ENCODE measurements at places on chromosomes 11 and 22.

- no peak for DNase-seq
Measured at GRCh38 chr22:29801796-29802195, 34.6 kb downstream of the UQCR10 start.

GRCh38 chr11:95762534-95762933, 27.0 kb downstream of the FAM76B start:
- DNase-seq: no peak

DNA sequence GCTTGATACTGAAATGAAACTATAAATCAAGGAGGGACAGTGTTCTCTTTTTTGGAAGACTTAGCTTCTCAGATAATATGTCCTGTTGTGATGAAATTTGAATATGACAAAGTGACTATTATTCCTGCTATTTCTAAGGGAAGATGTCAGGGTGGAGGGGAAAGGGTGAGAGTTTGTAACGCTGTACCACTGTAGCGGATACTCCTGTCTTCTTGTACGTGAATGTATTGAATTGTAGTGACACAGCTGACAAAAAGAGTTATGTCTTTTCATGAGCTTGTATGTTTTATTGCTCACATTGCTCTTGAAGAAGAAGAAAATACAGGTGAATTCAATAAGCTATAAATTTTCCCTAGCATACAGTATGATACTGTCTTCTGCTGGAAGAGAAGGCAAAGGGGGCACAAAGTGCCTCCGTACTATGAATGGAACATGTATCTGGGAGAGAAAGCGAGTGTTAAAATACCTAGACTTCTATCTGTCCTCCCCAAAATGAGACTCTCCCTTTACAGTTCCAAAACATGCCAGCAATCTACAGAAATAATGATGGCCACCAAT, 538.5 kb upstream of the LRRC4C start:
- no peak for DNase-seq

GRCh38 chr11:126344141-126345080, 11.1 kb upstream of the ST3GAL4 start:
- no peak for DNase-seq

DNA sequence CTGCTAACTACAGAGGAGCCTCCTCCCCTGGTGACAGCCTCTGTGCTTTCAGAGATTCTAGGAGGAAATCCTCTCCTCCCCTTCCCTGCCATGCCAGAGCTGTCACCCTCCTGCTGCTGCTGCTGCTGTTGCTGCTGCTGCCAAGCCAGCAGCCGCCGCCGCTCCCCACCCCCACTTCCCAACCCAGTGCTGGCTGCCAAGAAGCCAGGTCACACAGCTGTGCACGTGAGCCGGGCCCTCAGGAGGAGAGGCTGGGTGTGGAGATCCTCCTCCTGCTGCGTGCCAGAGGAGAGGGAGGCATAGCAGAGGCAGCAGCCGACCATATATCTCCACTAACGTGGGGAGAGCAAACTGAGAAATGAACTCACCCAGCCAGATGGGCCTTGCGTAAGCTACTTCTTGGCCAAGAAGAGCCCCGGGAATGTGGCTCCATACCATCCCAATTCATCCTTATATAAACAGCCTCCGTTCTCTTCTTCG, 12.4 kb downstream of the CRY2 start:
- no peak for DNase-seq

- no peak for DNase-seq
Measured at GRCh38 chr11:15738931-15739330, 617.4 kb downstream of the SOX6 start.

GRCh38 chr11:34685864-34686263, 65.0 kb downstream of the EHF start:
- no peak for DNase-seq

DNA sequence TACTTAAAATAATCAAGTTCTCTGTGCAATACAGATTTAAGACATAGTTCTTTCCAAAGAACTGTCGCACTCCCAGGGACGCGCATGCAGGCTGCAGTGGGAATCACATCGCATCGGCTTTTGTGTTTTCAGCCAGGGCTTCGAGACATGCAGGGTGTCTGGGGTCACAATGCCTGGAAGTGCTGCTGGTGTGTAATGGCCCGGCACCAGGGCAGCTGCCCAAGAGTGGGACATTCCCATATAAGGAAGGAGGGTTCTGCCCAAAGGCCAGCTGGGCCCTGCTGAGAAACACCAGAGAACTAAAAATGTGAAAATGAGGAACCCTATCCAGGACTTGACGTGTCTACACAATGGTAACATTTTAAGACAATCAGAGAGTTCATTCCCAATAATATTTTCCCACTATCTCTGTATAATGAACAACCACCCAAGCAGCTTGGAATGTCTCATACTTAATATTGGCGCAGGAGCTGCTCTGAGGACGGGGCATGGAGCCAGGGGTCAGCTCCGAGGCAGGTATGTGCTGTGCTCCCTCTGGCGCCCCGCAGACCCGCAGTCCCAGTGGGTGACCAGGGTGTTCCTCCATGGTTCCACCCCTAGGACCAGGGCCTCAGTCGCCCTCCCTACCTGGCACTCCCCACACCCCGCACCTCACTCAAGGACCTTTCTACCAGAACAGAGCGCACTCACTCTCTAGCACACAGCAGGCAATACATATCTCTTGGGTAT, 11.3 kb downstream of the MCAT start:
- no peak for DNase-seq

GRCh38 chr11:88779577-88779976, 286.2 kb downstream of the GRM5 start:
- DNase-seq: no peak

Measured in DND-41 (cell line).